Activated CD4-positive, CD25-positive, alpha-beta regulatory T cell treated with anti-CD3 and anti-CD28 coated beads, Interleukin-2, amount 50 U/mL, for 16 hours (primary cell): ENCODE measurements at places on chromosomes 6 and 20.

DNA sequence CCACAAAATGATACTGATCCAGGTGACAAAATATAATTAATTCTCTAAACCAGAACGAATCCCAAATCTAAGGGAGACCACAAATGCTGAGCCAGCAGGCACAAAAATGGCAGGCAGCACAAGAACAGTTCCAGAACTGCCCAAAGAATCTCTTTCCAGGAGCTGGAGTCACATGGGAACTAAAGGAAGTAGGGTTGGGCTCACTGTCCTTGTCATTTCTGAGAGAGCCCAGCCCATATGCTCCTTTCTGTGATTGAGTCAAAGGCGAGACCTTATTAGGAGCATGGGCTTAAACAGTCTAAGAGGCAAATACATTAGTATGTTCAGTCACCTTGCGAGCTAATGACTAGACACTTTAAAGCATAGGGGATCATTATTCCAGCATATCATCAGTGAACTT lies 327.6 kb upstream of the ARID1B start:
- no peak for DNase-seq

DNA sequence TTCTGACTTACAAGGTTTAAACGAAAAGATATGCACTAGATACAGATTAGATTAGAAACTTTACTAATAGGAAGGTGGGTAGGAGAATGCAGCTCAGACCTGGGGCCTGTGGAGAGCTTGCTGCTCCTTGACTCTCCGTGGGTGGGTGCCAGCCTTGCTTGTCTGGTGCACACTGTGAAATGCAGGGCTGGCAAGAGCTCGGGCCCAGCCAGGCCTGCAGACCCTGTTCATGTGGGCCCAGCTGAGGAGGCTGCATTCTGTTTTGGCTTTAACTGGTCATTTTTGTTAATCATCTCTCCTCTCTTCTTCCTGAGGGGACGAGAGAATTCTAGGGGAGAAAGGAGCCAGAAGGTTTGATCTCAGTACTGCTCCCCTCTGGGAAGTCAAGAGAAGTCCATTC lies 325.4 kb downstream of the QKI start:
- no peak for DNase-seq

DNA sequence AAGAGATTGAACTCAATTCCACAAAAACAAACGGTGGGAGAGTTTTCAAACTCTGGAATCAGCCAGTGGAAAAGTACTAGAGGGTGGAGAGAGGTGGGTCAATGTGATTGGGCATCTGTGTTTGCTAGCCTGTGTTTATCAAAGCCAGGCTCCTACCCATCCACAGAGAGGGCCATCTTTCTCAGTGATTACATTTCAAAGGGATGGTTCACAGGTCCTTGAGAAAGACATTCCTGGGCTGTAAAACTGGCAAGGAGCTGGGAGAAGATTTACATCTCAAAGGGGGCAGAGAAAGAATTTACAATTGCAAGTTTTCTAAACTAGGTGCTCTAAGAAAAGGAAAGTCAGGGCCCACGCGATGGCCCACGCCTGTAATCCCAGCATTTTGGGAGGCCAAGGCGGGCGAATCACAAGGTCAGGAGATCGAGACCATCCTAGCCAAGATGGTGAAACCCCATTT lies 146.8 kb upstream of the UST start:
- DNase-seq, result no peak

- no peak for DNase-seq
Observed at GRCh38 chr20:57834306-57835073, 124.7 kb upstream of the PMEPA1 start.

- DNase-seq, result no peak
Observed at GRCh38 chr6:32290886-32291450, 67.1 kb upstream of the NOTCH4 start.

- DNase-seq, result no peak
Observed at GRCh38 chr6:47276377-47276776, 33.3 kb downstream of the TNFRSF21 start.

DNA sequence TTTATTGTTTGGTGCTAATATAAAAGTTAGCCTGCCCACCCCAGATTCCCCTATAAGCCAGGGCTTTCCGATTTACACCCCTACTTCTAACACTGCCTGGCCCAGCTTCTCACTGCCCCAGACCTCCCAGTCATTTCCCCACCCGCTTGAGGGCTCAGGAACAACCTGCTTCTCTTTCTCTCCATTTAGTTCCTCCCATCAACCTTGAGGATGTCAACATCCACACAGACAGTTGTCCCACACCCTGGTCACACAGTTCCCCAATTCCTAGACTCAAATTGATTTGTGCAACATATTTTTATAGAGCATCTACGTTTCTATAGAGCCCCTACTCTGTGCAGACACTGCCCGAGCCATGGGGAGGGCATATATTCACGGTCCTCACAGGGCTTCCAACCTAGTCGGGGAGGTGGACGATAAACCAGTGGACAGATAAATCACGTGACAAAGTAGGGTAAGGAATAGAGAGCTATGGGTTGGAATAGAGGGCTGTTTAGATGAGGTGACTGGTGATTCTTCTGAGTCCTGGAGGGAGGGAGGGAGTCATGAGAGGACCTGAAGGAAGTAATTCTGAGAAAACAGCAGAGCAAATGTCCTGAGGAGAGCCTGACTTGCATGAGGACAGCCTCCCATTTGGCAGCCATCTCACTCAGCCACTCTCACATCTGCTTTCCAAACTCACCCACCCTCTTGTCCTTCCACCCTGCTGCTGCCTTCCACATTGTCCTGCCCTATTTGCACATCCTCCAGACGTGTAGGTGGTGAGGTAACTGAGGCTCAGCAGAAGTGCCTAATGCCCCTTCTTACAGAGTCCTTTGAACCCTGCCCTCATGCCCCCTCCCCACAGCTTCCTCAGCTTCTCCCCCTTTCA lies 6.3 kb downstream of the GABRR2 start:
- DNase-seq, result no peak

- DNase-seq, result no peak
Observed at GRCh38 chr6:143215771-143216170, 155.1 kb downstream of the AIG1 start.

- DNase-seq, result no peak
Observed at GRCh38 chr6:21845439-21846140, 252.0 kb downstream of the SOX4 start.
